Tibial nerve (tissue), 4 donors: ENCODE measurements at places on chromosomes 2 and 18.
A peak's percentile ranks its signal among the peaks of the same experiment; 100 is the strongest.

DNA sequence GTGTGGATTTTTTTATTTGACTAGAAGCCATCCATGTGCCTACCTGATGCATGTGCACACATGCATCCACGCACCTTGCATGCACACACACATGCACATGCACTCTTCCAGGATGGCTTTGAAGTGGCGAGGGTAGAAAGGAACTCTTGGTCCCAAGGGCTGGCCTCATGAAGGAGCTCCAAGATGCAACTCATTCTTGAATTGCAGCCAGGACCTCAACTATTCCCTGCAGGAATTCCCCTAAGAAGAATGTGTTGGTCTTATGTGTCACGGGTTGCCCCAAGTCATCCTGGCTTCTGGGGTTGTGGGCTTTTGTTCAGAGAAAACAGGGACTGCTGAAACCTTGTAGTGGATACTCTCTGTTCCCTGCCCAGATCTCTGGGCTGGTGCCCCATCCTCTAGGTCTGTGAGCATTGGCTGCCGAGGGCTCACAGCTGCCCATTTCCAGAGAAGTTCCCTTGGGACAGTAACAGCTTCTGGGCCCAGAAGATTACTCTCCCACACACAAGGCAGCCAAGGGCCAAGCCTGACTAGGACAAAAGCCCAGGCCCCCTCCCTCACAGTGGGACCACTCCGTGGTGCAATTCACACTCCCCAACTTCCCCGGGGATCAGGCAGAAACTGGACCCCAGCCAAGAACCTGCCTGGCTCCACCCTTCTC, 137.6 kb downstream of the COPS8 start:
- peaks cover 5% of the 10 kb centered on the region for H3K4me1 ChIP-seq
- H3K4me3 ChIP-seq = no peak overlapping the region
- H3K27me3 ChIP-seq = no peaks in the 10 kb centered on the region
- H3K36me3 ChIP-seq = no peaks in the 10 kb centered on the region
- peak overlapping the region; percentile 69 for H3K27ac ChIP-seq

DNA sequence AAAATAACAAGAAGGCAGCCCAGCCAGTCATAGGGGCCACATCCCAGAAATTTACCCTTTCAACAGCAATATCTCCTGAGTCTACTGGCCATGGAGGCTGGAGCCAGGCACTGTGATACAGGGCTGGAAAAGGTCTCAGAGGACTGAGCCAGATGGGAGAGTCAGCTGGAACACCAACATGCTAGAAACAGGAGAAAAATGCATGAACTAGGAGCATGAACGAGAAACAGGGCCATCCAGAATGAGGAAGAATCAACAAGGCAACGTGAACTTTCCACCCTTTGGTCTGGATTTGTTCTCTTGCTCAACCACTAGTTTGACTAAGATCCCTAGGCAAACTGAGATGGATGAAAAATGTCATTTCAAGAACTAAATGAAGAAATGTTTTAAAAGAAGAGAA, 13.1 kb downstream of the PID1 start:
- H3K4me1 ChIP-seq = no peaks in the 10 kb centered on the region
- H3K36me3 ChIP-seq = no peaks in the 10 kb centered on the region
- peak; percentile 30 for DNase-seq
- no peak overlapping the region for H3K27ac ChIP-seq

DNA sequence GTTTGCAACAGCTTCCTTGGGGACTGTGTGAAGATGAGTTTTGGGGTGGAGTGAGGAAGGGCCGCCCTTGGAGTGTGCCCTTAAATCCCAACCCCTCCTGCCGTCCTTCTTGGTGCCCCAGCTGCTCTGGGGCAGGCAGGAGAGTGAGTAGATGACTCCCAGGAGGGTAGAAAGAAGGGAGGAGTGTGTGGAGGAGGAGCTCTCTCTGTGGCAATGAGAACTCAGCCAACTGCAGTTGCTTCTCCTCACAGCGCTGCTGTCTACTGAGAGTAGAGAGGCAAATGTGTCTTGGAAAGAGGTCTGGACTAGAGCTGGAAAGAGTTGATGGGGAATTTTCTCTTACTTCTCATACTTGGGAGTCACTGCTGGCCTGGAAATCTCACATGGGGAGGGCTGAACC, 21.8 kb upstream of the SIX2 start:
- H3K4me1 ChIP-seq = peaks cover 7% of the 10 kb centered on the region
- H3K36me3 ChIP-seq = no peaks in the 10 kb centered on the region
- H3K4me3 ChIP-seq = no peak overlapping the region
- no peak for DNase-seq
- H3K27me3 ChIP-seq = no peaks in the 10 kb centered on the region
- no peak overlapping the region for H3K27ac ChIP-seq

DNA sequence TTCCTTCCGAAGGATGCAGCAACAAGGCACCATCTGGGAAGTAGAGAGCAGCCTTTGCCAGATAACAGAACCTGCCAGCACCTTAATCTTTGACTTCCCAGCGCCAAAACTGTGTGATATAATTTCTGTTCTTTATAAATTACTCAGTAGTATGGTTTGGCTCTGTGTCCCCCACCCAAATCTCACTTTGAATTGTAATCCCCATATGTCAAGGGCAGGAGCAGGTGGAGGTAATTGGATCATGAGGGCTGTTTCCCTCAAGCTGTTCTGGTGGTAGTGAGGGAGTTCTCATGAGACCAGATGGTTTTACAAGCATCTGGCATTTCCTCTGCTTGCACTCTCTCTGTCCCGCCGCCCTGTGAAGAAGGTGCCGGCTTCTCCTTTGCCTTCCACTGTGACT, 899.9 kb downstream of the TRIB2 start:
- no peaks in the 10 kb centered on the region for H3K27me3 ChIP-seq
- DNase-seq = no peak
- no peaks in the 10 kb centered on the region for H3K36me3 ChIP-seq

DNA sequence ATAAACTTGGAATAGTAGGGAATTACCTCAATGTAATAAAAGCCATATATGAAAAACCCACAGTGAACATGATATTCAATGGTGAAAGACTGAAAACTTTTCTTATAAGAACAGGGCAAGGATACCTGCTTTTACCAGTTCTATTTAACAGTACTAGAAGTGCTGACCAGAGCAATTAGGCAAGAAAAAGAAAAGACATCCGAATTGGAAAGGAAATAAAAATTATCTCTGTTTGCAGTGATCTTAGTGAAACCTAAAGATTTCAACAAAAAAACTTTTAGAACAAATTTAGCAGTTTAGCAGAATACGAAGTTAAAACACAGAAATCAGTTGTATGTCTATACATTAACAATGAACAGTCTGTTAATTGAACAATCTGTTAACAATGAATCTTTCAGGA, 69.1 kb downstream of the MIB1 start:
- H3K27me3 ChIP-seq = no peaks in the 10 kb centered on the region
- no peak overlapping the region for H3K4me3 ChIP-seq
- no peak for DNase-seq
- no peaks in the 10 kb centered on the region for H3K4me1 ChIP-seq
- no peak overlapping the region for H3K27ac ChIP-seq

DNA sequence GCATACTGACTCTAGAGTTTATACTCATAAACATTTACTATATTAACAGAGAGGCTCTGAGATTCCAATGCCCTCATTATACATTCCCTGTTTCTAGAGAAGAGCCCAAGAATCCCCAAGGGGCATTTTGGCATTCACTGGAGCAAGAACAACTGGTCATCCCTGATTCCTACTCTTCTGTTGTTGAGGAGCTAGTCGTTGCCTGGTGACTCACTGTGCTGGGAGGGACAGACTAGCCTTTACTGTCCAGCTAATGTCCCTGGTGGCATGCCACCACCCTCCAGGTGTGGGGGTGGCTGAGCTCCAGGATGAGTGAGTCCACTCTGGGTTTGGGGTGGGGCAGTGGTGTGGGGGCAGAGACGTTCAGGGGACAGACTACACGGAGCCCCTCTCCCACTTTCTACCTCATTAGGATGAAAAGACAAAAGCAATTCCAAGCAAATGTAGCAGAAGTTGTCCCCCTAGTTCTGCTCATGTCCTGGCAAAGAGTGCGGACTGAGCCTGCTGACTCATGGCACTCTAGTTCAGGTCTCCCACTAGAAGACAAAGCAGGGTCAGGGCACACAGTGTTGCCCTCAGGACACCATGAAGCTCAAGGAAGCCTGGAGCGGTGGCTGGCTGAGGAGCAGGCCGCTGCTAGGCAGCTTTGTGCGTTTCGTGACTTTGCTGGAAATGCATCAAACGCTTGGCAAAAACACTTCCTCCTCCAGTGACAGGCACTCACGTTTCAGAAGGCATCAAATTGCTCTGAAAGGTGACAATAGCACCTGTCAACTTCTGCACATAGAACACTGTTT, 49.4 kb downstream of the RHOB start:
- peak; percentile 8 for DNase-seq
- peaks cover 9% of the 10 kb centered on the region for H3K4me1 ChIP-seq
- no peaks in the 10 kb centered on the region for H3K36me3 ChIP-seq
- no peak overlapping the region for H3K27ac ChIP-seq

- H3K27me3 ChIP-seq = no peaks in the 10 kb centered on the region
- no peak overlapping the region for H3K4me3 ChIP-seq
- H3K4me1 ChIP-seq = no peaks in the 10 kb centered on the region
These were observed 30.3 kb upstream of the SEC11C start for GRCh38 chr18:59109375-59109774.

GRCh38 chr2:237682856-237683670, 55.7 kb downstream of the LRRFIP1 start:
- no peaks in the 10 kb centered on the region for H3K27me3 ChIP-seq
- no peak overlapping the region for H3K27ac ChIP-seq
- peaks cover 2% of the 10 kb centered on the region for H3K4me1 ChIP-seq

DNA sequence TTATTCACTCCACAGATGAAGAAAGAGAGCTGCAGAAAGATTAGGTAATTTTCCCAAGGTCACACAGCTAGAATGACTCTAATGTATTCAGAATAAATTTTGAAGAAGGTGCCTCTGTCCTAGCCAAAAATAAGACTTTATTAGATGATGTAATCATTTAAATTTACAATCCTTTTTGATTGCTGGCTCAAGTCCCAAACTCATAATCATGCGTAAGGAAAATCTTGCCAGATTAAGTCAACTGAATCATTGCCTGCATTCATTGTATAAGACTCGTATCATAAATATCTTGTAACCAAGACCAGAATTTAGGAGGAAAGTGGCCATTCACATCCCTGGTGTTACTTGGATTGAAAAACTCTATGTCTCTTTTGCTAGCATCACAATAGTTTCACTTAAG, 53.1 kb upstream of the STK39 start:
- no peaks in the 10 kb centered on the region for H3K36me3 ChIP-seq
- no peak for DNase-seq
- H3K4me3 ChIP-seq = no peak overlapping the region
- H3K27ac ChIP-seq = no peak overlapping the region
- no peaks in the 10 kb centered on the region for H3K4me1 ChIP-seq

DNA sequence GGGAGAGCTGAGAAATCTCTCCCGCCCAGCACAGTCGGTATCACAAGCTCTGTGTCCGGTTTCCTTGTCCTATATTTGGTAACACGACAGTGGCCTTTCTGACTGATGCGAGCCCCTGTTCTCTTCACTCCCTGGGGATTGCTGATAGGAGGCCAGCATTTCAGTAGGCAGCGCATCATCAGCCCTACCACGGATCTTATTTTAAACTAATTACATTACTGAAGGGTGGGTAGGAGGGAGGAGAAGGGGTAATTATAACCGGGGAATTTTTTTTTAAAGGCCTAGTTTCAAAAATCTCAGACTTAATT, 125.6 kb upstream of the LGALSL start:
- H3K36me3 ChIP-seq = no peaks in the 10 kb centered on the region
- H3K4me3 ChIP-seq = no peak overlapping the region
- peaks cover 58% of the 10 kb centered on the region for H3K4me1 ChIP-seq
- no peak for DNase-seq
- no peaks in the 10 kb centered on the region for H3K27me3 ChIP-seq

- H3K27me3 ChIP-seq = no peaks in the 10 kb centered on the region
- peaks cover 4% of the 10 kb centered on the region for H3K4me1 ChIP-seq
- no peaks in the 10 kb centered on the region for H3K36me3 ChIP-seq
- H3K27ac ChIP-seq = no peak overlapping the region
These were observed 100.8 kb downstream of the OSBPL6 start for GRCh38 chr2:178295115-178295514.

- H3K27me3 ChIP-seq = no peaks in the 10 kb centered on the region
- no peaks in the 10 kb centered on the region for H3K4me1 ChIP-seq
- no peak overlapping the region for H3K27ac ChIP-seq
These were observed 311.5 kb upstream of the ID2 start for GRCh38 chr2:8370258-8370802.

GRCh38 chr18:70421471-70422390, 132.9 kb downstream of the SOCS6 start:
- no peaks in the 10 kb centered on the region for H3K36me3 ChIP-seq
- no peaks in the 10 kb centered on the region for H3K27me3 ChIP-seq
- DNase-seq = peak; percentile 46
- no peak overlapping the region for H3K4me3 ChIP-seq
- no peaks in the 10 kb centered on the region for H3K4me1 ChIP-seq
- H3K27ac ChIP-seq = no peak overlapping the region

- DNase-seq = peak; percentile 23
- H3K4me1 ChIP-seq = no peaks in the 10 kb centered on the region
- no peaks in the 10 kb centered on the region for H3K36me3 ChIP-seq
- no peak overlapping the region for H3K4me3 ChIP-seq
- H3K27ac ChIP-seq = no peak overlapping the region
- H3K27me3 ChIP-seq = no peaks in the 10 kb centered on the region
These were observed 11.2 kb upstream of the GYPC start for GRCh38 chr2:126644630-126645191.

- no peaks in the 10 kb centered on the region for H3K36me3 ChIP-seq
- H3K4me1 ChIP-seq = peaks cover 68% of the 10 kb centered on the region
- peak overlapping the region; percentile 85 for H3K27ac ChIP-seq
- H3K4me3 ChIP-seq = no peak overlapping the region
- no peaks in the 10 kb centered on the region for H3K27me3 ChIP-seq
These were observed 111.4 kb downstream of the THADA start for GRCh38 chr2:43484323-43484930.

GRCh38 chr2:15745350-15745749, 153.7 kb downstream of the DDX1 start:
- no peak for DNase-seq
- H3K4me1 ChIP-seq = no peaks in the 10 kb centered on the region
- H3K27ac ChIP-seq = no peak overlapping the region
- no peaks in the 10 kb centered on the region for H3K36me3 ChIP-seq
- no peak overlapping the region for H3K4me3 ChIP-seq

DNA sequence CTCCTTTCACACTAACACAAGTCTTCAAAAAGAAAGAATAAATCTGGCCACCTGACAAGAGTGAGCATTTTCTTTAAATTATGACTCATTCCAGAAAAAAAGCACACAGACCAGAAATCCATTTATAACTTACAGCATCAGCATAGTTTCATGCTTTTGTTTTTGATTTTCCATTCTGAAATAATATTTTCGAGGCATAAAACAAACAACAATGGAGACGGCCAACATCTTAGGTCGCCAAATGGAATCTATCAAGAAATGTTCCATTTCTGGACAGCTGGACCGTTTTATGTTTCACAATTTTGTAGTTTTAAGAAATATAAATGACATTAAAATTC, 165.4 kb upstream of the ZFP36L2 start:
- no peak overlapping the region for H3K4me3 ChIP-seq
- H3K27ac ChIP-seq = no peak overlapping the region
- peaks cover 12% of the 10 kb centered on the region for H3K36me3 ChIP-seq
- no peaks in the 10 kb centered on the region for H3K27me3 ChIP-seq

- H3K27ac ChIP-seq = no peak overlapping the region
- peaks cover 27% of the 10 kb centered on the region for H3K36me3 ChIP-seq
- H3K27me3 ChIP-seq = no peaks in the 10 kb centered on the region
- DNase-seq = no peak
- no peaks in the 10 kb centered on the region for H3K4me1 ChIP-seq
These were observed 82.4 kb downstream of the MTCL1 start for GRCh38 chr18:8787794-8788193.

GRCh38 chr2:109726379-109727270, 67.5 kb upstream of the RGPD5 start:
- no peak overlapping the region for H3K4me3 ChIP-seq
- no peaks in the 10 kb centered on the region for H3K27me3 ChIP-seq
- H3K36me3 ChIP-seq = no peaks in the 10 kb centered on the region
- H3K4me1 ChIP-seq = no peaks in the 10 kb centered on the region
